ENCODE measurements at places on chromosomes 7 and 10. TPM values are rescaled to one million over a fixed set of nuclear protein-coding genes. Genes with fewer than 3 reads are reported as not detected.

The CALML5 gene
- not detected for total RNA-seq

- no peaks in the 10 kb centered on the region for H3K27me3 ChIP-seq
- no peaks in the 10 kb centered on the region for H3K36me3 ChIP-seq
- H3K4me3 ChIP-seq: no peak overlapping the region
- H3K27ac ChIP-seq: no peak overlapping the region
- peaks cover 9% of the 10 kb centered on the region for H3K4me1 ChIP-seq
Observed at GRCh38 chr7:50466815-50467585, 16.9 kb upstream of the FIGNL1 start.

DNA sequence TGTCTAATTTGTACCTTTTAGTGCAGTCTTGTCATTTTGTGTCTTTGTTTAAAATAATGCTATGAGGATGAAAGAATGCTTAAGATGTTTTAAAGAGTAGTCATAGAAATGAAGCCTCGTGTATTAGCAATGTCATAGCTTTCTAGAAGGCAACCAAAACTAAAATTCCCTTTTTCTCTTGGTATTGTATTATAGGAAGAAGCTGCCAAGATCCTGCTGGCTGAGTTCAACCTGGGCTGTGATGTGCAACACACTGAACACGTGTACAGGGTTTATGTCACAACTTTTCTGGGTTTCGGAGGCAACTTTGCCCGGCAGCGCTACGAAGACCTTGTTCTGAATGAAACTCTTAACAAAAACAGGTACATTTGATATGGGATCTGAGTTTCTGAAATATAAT, 36.2 kb downstream of the COX15 start:
- H3K4me3 ChIP-seq: no peak overlapping the region
- H3K27me3 ChIP-seq: no peaks in the 10 kb centered on the region
- DNase-seq: no peak
- H3K36me3 ChIP-seq: peaks cover 22% of the 10 kb centered on the region

- no peak overlapping the region for H3K27ac ChIP-seq
- H3K36me3 ChIP-seq: no peaks in the 10 kb centered on the region
- no peaks in the 10 kb centered on the region for H3K4me1 ChIP-seq
- peaks cover 17% of the 10 kb centered on the region for H3K27me3 ChIP-seq
Observed at GRCh38 chr10:94239696-94240095, 123.0 kb downstream of the NOC3L start.

DNA sequence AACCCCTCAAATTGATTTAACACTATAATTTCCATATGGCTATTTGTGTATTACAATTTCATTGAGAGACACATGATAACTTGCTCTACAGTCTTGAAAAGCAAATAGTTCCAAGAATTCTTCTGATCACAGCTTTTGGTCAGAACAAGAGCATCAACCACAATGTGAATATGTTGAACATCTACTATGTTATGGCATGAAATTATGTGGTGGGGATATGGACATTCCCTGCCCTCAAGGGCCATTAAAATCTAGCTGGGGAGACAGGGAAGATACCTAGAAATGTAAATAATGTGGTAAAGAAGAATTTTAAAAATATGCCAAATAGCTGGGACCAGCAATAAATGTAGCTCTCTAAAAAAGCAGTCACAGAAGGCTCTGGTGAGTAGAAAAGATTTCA, 262.2 kb downstream of the FZD1 start:
- no peak overlapping the region for H3K27ac ChIP-seq
- H3K4me3 ChIP-seq: no peak overlapping the region
- H3K36me3 ChIP-seq: no peaks in the 10 kb centered on the region
- DNase-seq: no peak
- peaks cover 4% of the 10 kb centered on the region for H3K27me3 ChIP-seq

GRCh38 chr10:123143162-123143824, 4.6 kb upstream of the HMX2 start:
- peaks cover 59% of the 10 kb centered on the region for H3K4me1 ChIP-seq
- H3K27me3 ChIP-seq: peaks cover 85% of the 10 kb centered on the region
- no peaks in the 10 kb centered on the region for H3K36me3 ChIP-seq
- no peak overlapping the region for H3K4me3 ChIP-seq

DNA sequence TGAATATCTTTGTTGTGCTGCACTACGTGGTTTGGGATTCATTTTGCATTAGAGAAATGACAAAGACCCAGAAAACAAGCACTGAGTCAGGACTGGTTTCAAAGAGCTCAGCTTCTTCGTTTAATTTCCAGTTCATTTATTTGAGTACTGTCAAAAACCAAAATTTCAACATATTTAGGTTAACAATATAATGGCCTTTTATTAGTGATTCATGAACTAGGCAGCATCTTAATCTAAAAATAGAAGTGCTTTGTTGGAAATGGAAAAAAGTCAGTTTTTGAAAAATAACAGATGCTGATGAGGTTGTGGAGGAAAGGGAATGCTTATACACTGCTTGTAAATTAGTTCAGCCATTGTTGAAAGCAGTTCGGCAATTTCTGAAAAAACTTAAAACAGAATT, 856.4 kb downstream of the LRMDA start:
- no peak for DNase-seq
- no peaks in the 10 kb centered on the region for H3K27me3 ChIP-seq
- no peaks in the 10 kb centered on the region for H3K4me1 ChIP-seq
- no peak overlapping the region for H3K27ac ChIP-seq

The FAM131B gene
- total RNA-seq: 1.5 TPM

GRCh38 chr10:113298616-113299015, 254.2 kb upstream of the HABP2 start:
- DNase-seq: no peak
- no peaks in the 10 kb centered on the region for H3K36me3 ChIP-seq
- H3K4me1 ChIP-seq: peaks cover 2% of the 10 kb centered on the region
- H3K27ac ChIP-seq: no peak overlapping the region
- no peak overlapping the region for H3K4me3 ChIP-seq
- peaks cover 21% of the 10 kb centered on the region for H3K27me3 ChIP-seq

- H3K27ac ChIP-seq: no peak overlapping the region
- H3K27me3 ChIP-seq: no peaks in the 10 kb centered on the region
- no peaks in the 10 kb centered on the region for H3K36me3 ChIP-seq
- no peaks in the 10 kb centered on the region for H3K4me1 ChIP-seq
- no peak overlapping the region for H3K4me3 ChIP-seq
Observed at GRCh38 chr10:34905200-34905927, 90.3 kb upstream of the PARD3 start.
